ENCODE measurements at places on chromosomes 6 and 20.

DNA sequence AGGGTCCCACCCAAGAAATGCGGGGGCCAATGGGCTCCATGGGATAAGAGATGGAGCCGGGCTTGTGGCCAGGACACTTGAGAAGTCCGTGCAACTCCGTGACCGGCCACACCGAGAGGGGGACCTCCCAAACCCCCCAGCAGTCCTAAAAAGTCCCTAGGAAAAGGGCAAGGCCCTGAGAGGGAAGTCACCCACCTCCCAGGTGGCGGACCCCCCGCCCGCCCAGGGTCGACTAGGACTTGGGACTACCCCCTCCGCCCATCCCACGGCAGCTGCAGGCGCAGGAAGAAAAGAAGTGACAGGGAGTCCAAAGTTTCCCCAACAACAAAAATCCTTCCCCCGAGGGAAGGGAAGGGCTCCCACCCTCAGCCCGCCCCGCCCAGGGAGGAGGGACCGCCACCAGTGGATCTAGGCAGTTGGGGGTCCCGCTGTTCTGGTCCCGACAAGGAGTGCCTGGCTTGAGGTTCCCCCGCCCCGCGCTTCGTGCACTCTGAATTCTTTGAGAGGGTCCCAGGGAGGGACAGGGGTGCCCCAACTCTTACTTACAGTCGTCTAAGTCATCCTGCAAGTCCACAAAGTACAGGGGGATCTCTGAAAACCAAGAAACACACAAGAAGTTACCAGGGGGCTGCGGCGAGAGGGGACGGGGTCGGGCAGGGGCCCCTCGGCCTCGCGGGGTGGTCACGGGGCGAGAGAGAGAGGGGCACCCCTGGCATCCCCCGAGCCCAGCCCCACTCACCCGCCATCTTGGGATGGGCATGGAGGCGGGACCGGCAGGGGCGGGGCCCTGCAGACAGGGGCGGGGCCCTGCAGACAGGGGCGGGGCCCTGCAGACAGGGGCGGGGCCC lies 611 bp upstream of the RAB22A start:
- no peak for DNase-seq

GRCh38 chr6:142537612-142538478 lies 236.0 kb downstream of the ADGRG6 start:
- DNase-seq = no peak

DNA sequence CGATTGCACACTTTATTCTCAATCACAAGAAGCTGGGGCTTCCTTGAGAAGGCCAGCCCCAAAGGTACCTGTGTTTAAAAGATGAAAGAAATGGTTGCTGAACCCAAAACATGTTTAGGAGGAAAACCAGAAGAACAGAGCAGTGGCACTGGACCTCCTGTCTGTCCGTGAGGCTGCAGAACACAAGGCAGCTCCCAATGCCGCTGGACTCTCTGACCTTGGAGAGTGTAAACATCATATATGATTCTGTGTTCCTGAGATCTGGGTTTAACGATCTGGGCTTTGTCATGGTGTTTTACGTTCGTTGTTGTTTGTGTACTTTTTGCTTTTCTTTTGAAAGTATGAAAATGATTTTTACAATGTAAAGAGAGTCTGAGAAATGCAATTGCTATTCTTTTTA lies 106.1 kb downstream of the SLC22A3 start:
- DNase-seq = no peak

DNA sequence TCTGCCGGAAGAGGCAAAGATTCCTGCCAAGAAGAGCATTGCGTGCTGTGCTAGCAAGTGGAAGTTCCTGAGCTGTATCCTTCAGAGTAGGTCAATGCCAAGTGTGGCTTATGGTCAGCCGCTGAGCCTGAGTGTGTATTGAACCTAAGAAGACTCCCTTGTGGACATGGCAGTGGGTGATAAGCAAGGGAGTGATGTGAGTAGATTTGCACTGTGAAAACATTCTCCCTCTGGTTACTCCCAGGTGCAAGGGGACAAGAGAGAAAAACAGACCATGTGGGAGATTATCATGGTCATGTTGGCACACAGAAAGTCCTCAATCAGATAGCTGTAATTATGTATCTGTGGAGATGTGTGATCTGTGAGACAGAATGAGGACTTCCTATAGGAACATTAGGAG lies 6.1 kb upstream of the TMEM74B start:
- DNase-seq = no peak

DNA sequence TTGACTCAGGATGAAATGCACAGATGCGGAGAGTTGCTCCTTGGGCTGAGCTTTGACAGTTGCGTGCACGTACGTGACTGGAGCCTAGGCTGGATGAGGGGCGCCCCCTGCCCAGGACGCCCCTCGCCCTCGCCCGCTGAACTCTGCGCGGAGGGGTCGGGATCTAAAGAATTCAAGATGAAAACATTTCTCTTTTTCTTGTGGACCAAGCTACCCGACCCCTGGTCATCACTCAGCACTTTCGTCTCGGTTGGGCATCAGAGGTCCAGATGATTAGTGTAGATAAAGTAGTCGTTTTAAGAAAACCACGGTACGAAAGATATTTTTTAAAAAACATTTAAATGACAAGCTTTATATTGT lies 700 bp downstream of the DTD1 start:
- no peak for DNase-seq

DNA sequence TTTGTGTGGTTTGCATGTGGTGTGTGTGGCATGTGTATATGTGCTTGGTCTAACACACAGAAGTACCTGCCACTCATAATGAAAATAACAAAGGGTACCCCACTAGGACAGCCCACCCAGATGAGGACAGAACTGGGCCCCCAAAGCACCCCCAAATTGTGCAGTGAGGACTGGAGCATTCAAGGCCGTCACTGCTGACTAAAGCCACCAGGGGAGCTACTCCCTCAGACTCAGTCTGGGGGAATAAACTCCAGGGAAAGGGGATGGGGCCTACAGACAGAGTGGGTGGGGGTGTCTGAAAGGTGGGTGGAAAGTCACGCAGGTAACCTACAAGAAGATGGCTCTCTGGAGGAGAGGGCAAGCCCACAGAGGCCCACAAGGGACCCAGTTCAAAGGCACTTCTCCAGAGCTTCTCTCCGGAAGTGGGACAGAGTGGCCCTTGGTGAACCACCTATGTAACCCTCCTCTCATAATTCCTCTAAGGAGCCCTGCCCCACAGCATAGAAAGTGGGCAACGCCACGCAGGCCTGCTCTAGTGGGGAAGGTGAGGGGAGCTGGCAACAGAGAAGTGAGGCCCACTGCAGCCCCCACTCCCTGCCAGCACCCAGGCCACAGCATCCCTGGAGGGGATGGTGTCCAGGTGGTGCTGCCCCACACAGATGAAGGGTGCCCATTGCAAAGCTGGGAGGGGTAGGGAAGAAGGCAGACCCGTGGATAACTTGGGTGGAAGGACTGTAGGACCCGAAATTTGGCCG lies 122.8 kb upstream of the MAFB start:
- DNase-seq = no peak

DNA sequence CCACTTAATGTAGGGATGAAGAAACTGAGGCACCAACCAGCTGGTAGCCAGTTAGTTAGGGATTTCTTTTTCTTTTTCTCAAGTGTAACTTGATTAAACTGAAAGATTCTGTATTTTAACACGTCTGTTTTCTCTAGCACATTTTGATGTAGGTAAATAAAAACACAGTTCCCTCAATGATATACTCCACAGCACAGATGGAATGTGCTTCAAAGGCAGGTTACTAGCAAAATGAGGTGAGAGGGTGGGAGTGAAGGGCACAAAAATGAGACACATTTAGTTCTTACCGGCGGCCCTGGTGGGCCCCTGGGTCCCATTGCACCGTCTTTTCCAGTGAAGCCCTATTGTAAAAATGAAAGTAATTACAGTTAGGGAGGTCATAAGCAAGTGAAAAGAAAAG lies 108.9 kb downstream of the COL12A1 start:
- DNase-seq = no peak

DNA sequence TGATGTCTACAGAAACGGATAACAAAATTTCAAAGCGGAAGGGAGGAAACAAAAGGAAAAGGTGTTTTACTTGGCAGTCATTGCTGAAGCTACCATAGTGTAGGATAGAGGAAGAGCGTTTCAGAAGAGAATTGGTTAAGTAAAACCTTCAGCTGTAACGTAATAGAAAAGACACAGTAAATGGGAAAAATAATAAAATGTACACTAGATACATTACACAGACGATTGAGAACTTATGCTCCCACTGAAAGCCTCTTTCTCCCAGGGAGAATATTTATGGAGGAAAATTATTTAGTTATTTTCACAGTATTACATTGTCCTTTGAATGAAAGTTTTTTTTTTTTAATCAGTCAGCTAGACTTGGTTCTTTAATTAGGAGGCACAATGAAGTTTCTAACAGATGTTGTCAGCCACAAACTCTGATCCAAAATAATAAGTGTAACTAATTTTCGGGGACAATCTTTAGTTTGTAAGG lies 90.7 kb upstream of the PRDM1 start:
- DNase-seq = no peak

DNA sequence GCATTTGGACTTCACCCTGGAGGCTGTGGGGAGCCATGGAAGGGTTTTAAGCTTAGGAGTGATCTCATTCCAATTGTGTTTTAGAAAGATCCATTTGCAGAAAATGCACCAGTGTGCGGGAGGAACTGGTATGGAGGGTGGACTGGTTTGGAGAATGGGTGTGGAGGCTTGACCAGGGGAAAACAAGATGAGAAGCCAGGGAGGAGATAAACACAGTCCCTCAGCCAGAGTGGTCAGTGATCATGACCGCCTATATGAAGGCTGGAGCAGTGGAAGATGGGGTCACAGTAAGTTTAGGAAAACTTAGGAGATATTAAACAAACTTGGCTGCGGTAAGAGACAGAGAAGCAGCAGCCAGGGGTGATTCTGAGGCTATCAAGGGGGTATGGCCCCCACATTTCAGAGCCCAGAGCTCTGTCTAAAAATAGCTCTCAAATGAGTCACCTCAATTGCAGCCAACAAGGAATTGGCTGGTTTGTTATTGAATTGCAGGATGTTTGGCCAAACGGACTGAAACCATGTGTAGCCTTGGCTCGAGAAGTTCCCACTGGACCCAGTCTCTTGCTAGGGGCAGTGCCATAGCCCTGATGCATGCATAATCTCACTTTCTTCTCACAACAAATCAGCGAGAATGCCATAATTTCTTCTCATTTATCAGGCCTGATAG lies 159.9 kb upstream of the TOP1 start:
- DNase-seq = no peak

DNA sequence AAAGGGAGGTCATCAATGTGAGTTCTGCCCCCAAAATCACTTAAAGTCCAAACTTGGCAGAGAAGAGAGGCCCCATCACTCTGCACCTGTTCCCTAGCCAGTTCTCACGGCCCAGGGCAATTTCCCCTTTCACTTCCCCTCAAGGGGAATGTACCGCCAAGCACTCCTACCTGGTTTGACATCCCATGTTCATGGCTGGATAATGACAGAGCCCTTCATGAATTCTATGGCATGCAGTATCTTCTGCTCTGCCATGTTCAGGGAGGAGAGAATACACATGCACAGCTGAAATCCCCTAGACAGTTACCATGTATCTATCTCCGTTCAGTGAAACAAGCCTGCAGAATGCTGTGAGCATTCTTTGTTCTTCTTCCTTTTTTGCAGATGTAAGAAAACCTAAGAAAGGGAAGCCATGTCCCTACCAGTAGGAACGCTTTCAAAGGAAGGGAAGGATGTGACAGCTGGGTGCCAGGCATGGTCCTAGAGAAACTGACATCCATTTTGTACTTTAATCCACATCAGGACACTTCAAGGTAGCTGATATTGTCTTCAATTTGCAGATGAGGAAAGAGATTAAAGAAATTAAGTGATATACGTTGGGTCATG lies 79.8 kb upstream of the ARID1B start:
- DNase-seq = no peak

DNA sequence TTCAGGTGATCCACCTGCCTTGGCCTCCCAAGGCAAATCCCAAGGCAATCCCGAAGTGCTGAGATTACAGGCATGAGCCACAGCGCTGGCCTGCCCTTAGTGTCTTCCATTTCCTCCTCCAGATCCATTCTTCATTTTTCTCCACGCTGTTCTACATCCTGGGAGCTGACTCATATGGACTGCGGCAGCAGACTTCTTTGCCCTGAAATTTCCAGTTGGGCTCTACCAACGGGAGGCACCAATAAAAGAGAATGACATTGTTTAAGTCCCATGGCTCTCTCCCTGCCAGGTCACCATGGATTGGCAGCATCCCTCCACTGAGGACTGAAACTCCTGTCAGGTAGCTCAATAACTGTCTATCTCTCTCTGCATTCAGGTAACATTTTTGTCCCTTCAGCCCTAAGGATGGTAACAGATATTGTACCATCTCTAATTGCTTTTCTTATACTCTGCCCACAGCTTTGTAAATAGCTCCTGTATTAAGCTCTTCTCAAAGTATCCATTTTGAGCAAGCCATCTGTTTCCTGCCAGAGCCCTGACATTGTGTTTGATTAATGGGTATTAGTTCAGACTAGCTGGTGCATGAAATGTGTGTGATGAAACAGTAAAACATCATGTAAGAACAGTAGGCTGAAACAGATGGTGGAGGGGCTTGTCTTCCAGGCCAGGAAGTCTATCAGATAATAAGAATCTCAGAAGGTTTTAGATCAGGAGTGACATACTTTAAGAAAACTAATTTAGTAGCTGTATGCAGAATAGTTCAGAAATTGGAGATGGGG lies 3.6 kb downstream of the TBCC start:
- no peak for DNase-seq

DNA sequence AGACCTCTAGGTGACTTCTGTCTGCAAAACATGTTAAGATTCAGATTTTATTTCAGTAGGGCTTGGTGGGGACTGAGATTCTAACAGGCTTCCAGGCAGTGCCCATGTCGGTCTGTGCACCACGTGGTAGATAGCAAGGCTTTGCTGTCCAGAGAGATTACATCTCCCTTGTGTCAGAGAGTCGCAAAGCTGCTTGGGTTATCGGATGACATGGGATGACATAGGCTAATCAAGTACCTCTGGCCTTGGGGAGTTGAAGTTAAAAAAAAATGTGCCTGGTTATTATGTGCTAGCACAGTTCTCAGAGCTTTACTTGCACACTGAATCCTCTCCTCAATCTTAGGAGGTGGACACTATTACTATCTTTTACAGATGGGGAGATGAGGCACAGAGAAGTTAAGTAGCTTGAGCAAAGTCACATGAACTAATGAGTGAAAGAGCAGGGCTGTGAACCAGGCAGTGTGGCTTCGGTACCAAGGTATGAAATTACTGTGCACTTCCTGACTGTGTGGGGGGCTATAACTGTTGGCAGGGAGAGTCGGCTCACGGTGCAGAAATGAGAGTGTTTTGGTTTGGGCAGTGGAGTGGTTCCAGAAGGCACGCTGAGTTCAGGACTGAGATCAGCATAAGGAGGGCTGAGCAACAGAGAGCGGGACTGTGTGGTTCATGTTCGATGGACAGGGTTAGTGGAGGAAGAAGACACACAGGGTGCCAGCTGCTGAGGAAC lies 41.1 kb downstream of the FARS2 start:
- peak; percentile 13 for DNase-seq

GRCh38 chr6:56659721-56660380 lies 17.2 kb upstream of the DST start:
- DNase-seq = no peak
